Activated CD4-positive, alpha-beta T cell treated with anti-CD3 and anti-CD28 coated beads, Interleukin-2, amount 50 U/mL, for 1 hour (primary cell): ENCODE measurements at places on chromosomes 7 and 10.

- no peak for DNase-seq
These were observed 3.5 kb upstream of the ARL4A start for GRCh38 chr7:12683678-12684585.

DNA sequence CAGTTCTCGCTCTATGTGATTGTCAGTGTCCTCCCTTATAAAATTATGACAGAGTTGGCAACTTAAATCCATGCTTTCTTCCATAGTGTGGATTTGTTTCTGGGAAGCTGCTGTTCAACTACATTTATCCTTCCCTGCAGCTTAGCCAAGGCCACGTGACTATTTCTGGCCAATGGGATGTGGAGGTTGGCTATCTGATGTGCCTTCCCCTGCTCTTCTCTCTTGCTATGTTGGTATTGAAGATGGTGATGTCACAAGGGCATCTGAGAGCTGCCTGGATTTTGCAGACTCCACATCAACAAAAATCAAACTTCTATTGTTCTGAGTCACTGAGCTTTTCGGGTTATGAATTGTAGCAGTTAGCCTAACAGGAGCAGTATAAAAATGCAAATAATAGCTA is 164.9 kb upstream of the RHOBTB1 start:
- no peak for DNase-seq

- no peak for DNase-seq
These were observed 91.5 kb downstream of the JAZF1 start for GRCh38 chr7:28088901-28089714.

GRCh38 chr10:122725768-122726167 is 26.1 kb upstream of the C10orf120 start:
- no peak for DNase-seq

GRCh38 chr7:81183326-81183725 is 264.5 kb upstream of the SEMA3C start:
- no peak for DNase-seq

DNA sequence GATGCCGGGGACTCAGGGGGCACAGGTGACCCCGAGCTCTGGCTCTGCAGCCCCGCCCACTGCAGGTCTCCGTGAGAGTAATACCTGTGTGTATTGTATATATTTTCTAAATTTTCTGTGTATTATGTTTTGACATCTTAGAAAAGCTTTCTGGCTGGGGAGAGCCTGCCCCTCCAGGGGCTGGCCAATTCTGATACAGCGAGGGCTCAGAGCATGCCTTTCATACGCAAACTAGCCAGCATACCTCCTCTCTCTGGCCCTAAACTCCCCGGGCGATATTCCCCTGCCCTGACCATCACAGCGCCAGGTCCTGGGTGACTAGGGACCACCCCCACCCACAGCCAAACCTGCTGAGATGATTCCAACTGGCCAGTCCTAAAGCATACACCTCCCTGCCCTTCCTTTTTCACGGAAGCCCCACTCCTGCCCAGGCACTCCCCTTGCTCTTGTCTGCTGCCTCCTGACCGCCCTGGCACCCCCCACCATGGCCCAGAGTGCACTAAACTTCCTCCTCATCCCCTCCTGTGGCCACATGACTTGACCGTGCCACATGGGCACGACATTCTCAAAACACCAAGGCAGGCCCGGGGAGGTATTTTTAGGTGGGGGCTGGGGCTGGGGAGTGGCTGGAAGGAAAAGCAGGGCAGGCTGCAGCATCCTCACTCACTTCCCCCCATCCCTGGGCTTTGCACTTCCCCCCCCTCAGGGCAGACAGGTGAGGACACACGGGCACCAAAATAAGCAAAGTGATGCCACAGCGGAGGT is 61.5 kb downstream of the INSIG1 start:
- no peak for DNase-seq

DNA sequence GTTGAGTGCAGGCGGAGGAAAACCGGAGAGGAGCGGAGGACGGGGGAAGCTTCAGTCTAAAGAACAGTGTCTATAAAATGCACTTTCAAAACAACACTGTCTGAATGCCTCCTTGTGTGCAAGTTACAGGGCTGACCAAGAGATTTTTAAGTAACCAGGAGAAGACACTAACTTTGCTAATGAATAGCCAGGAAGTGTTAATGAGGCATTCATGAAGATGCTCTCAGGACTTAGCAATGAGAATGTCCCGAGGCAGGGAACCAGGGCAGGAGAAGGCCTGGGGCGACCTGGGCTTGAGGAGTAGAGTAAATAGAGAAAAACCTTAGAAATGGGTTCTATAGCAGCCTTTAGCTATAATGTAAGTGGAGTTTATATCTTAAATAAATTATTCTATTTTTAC is 312.1 kb downstream of the SKIDA1 start:
- DNase-seq, result no peak

GRCh38 chr10:124993345-124993708 is 51.4 kb downstream of the ZRANB1 start:
- DNase-seq, result no peak

- no peak for DNase-seq
These were observed 62.4 kb downstream of the THNSL1 start for GRCh38 chr10:25078658-25079431.

- DNase-seq, result no peak
These were observed 226.6 kb downstream of the PAXIP1 start for GRCh38 chr7:154776350-154776749.

DNA sequence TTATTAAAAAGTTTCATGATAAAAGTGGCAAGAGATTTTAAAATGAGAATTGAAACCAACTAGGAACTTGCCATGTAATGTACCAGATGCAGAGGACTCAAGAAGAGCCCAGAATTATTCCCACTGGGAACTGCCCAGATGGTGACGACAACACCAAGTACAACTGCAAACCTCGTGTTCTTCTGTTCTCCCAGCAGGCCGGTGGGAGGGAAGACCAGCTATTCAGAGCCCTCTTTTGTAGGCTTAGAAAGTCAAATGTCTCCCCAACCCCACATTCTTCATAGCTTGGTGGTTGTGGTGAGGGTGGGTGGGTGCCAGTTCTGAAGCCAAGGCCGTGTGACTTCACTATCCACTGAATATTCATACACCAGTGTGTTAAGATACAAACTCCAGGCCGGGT is 54.3 kb upstream of the ITGB1 start:
- no peak for DNase-seq

DNA sequence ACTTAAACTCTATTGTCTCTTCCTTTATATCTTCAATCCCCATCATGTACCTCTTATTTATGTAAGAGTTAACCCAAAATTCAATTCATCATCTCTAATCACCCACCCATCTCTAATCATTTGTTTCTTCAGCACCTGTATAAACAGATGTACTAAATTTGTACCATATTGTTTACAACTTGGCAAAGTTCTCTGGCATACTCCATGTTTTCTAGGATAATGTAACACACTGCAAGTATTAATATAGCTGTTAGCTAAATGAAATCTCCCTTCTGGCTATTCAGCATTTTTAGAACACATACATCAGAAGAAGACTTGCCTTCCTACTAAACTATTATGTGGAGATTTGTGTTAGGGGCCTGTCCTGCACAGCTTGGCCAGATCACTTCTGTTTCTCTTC is 33.1 kb downstream of the MALSU1 start:
- DNase-seq, result no peak

DNA sequence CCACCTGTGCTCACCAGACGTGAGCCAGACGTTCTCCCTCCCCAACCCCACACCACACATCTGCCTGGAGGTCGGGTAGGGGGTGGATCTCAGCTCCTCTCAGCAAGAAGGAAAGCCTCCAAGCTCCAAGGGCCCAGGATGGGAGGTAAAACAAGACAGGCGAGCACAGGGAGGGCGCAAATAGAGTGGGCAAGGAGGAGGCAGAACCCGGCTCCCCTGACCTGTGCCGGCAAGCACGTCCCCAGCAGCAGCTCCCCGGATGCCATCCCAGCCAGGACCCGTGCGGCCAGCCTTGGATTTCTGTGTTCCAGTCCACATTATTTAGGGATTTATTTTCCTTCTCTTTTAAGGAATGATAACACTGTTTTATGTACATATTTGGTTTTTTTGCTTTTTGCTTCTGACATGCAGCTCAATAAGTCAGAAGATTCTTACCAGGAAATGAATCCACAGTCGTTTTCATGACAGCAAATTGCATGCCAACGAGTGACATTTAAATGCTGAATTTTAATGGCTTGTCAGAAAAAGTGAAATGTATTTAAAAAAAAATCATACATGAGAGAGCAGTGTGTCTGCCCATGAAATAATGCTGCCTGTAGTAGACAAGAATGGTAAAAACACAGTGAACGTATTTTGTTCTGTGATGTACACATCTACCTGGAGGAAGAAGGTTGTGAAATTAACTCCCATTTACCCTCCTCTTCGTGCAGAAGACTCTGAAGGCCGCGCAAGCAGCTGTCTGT is 276.5 kb downstream of the PTPRN2 start:
- DNase-seq, result no peak

DNA sequence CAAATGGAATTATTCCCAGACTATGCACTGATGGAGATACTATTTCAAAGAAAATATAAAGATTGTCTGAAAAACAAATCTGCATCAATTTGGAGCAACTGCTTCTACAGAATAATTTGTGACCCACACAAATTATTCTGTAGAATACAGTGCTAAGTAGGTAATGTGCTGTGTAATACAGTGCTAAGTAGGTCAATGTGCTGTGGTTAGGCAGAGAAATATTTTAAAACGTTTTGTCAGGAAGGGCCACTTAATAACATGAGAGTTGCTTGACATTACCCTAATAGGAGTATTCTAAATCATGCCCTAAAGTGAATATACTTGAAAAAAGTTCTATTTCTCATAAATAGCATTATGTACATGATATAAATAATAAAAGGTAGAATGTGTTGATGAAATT is 116.5 kb upstream of the KCND2 start:
- DNase-seq, result no peak

DNA sequence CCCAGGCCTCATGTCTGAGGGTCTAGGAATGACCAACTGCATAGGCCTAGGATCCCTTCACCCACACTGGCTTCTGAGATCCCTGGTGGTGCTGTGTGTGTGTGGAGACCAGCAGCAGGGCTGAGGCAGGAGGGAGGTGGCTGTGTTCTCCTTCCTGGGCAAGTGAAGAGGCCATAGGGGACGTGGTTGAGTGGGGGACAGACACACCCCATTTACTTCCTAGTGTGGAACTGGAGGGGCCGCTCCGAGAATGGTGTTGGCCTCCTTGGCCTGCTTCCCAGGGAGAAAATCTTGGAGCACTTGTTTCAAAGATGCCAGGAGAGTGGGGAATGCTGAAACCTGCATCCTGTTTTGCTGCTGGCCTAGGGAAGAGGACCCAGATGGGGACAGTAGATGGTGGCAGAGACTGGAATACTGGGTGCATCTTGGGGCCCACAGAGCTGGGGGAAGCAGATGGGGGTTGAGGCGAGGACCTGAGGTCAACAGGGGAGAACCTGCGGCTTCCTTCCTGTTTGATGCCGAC is 19.1 kb downstream of the UBTD1 start:
- no peak for DNase-seq

GRCh38 chr7:5172196-5172775 is 17.7 kb upstream of the WIPI2 start:
- no peak for DNase-seq

- DNase-seq, result no peak
These were observed 371.9 kb downstream of the BMPER start for GRCh38 chr7:34277016-34277802.

DNA sequence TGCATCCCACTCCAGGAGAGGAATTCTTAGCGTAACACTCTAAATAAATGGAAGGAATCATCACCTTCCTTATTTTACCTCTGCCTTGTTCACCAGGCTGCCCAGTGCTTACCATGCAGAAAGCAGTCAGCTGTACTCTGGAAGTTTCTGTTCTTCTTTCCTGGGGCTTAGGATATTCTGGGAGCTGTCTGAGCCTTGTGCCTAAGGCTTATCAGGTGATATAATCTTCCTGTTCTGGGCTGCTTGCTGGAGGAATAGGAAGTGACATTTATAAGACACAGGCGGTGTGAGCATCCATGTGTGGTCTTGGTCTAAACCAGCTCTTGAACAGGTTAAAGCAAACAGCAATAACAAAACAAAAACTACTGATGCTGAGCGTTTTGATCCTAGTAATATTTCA is 13.5 kb downstream of the KCTD7 start:
- no peak for DNase-seq

DNA sequence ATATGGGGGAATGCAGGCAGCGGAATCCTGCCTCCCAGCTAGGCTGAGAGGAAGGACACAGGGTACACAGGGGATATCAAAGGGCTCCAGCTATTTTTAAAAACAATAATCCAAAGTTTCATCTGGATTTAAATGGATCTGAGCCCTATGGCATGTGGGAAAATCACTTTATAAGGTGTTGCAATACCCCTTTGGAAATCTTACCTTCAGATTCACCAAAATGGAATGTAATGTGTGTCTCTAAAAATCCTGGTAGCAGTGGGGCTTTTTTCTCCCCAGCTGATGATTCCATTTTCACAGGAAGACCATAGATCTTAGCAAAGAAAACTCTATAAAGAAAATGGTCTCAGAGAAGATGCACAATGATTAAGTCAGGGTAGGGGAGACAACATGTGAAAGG is 722.2 kb downstream of the PARD3 start:
- no peak for DNase-seq

- DNase-seq, result no peak
These were observed 195.4 kb downstream of the MGMT start for GRCh38 chr10:129662426-129662825.

DNA sequence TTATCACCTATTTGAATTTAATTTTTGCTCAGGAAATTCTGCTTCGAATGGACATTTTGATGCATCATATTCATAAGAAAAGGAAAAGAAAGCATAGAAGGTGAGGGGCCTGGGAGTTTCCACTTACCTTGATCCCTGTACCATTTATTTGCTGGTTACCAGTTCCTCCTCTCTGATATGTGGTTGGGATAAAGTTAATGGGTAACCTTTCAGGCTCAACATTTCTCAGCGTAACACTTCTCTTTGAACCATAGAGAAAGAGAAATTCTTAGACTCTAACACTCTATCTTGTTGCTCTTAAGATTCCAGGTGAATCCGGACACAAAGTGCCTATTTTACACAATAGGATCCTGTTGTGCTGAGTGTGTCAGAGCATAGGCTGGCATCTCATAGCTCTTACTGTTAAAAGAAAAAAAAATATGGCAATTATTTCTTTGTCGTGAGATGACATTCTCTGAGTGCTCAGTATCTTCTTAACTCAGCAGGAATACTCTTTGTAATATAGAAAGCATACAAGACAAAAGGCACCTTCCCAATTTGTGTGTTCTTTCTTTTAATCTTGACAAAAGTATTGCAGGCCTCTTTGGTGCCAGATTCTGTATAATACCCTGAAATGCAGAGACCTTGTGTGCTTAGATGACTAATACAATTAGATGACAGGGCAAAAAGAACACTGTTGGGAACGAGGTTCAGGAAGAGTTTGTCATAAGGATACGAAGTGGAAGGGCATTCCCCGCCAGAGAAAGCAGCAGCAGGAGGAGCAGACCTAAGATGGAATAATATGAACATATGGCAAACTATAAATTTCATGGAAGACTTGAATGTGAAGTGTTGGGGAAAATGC is 689.6 kb downstream of the NRG3 start:
- no peak for DNase-seq
